NCI-H1092 treated with DMSO at 0.1 percent for 48 hours (cell line): ENCODE measurements at places on chromosomes 13 and 19.
A peak's percentile ranks its signal among the peaks of the same experiment; 100 is the strongest.

DNA sequence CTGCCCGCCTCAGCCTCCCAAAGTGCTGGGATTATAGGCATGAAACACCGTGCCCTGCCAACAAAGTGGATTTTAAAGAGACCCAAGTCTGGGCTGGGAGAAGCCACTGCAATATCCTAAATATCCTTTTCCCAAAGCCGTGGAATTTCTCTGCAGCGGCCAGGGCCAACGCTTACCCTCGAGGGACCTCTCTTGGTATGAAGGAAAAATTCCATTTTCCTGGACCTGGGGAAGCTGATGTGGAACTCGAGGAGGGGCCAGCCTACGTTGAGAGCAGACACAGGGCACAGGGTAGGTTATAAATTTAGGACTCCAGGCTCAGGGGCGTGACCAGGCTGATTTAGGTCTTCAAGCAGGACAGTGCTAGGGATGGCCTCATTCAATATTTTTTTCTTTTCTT, 17.7 kb upstream of the UPF1 start:
- no peak for DNase-seq

DNA sequence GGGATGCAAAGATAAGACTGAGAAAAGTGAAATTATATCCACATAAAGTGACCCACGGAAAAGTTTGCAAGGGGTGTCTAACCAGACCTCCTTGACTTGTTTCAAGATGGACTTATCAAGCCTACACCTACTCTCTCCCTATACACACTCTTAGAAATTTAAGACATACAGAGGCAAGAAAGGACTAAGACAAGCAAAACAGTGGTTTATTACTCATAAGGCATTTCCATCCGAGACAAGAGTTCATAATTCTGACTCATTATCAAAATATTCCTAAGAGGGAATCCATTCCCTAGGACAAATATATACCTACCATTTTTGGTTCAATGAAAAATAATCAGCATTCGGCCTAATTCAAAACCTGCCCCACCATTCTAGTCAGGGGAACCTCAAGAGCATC, 232.6 kb upstream of the GPC6 start:
- no peak for DNase-seq

- no peak for DNase-seq
Observed at GRCh38 chr13:48579165-48579918, 46.5 kb upstream of the RCBTB2 start.

DNA sequence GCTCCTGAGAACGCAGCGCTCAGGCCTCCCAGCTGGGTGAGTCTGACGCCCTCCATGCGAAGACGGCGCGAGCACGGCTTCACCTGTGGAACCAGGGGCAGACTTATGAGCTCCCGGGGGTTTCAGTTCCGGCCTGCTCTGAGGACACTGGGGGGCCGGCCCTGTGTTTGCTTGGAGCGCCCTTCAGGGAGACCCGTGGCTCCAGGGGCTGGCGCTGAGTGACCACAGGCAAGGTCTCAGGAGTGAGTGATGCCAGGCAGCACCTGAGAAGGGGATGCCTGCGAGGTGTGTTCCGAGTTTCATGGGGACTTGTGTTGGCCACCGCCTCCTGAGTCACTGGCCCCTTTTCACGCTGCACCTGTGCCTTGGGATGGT, 4.5 kb downstream of the MCF2L start:
- DNase-seq: no peak

DNA sequence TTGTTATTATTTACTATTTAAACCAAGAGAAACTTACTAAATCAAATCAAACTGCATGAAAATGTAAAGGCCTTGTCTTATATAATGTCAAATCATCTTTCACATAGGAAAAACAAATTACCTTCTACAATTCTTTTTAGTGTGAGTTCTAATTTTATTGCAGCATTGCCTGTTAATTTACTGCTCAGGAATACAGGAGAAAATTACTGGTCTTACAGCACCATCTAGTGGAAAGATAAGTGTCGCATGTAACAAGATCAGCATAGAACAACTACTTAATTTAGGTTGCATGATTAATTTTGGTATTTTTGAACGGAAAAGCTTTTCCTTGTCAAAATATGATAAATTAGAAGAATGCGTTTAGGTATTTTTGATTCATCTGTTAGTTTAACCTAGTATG, 502.7 kb downstream of the UQCRFS1 start:
- peak; percentile 63 for DNase-seq

DNA sequence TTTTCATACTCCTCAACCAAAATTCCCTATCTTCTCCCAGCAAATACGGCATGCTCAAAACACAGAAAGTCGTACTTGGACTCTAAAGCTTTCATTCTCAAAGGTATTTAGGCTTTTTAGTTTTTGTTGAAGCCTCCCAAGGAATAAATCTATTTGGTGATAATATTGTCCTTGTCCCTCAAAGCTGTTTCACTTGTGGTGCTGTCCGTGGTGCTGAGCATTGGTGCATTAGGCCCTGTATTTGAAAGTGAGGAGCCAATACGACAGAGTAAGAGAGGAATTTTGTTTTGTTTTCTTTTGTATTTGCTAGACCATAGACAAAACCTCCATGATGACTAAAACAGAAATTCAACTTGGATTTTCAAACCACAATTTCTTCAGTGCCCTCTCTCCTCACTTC, 3.2 kb upstream of the LGALS13 start:
- no peak for DNase-seq

- no peak for DNase-seq
Observed at GRCh38 chr13:57136093-57136492, 4.6 kb upstream of the PRR20A start.

DNA sequence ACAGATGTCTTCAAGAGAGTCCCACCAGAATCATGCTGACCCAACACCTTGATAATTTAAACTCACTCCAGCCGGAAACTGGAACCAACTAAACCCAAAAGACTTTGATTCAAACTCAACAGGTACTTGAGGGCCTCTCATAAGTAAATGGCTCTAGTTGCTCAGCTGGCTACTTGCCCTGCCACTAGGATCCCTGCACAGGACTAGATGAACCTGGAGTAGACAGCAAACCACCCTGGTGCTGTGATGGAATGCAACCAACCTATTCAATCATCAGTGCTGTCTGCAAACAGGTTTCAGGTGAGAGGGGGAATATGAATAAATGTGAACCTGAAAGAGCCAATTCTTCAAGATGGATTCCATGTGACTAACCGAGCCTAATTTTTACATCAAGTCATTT, 216.3 kb downstream of the KATNAL1 start:
- no peak for DNase-seq

DNA sequence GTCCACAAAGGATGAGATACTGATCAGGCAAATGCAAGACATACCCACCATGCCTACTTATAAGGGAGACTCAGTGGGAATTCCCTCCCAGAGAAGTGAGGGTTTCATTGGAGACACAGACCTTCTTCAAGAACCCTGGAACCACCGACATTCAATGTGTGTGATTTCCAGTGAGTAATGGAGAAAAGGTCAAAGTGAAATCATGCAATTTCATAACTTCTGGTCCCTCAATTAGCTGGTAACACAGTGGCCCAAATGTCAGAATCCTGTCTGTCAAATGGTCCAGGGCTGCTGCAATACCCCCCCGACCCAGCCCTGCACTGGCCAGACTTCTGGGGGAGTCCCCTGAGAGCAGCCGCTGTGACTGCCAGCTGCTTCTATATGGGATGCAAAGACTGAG, 4.7 kb upstream of the METTL21C start:
- no peak for DNase-seq

DNA sequence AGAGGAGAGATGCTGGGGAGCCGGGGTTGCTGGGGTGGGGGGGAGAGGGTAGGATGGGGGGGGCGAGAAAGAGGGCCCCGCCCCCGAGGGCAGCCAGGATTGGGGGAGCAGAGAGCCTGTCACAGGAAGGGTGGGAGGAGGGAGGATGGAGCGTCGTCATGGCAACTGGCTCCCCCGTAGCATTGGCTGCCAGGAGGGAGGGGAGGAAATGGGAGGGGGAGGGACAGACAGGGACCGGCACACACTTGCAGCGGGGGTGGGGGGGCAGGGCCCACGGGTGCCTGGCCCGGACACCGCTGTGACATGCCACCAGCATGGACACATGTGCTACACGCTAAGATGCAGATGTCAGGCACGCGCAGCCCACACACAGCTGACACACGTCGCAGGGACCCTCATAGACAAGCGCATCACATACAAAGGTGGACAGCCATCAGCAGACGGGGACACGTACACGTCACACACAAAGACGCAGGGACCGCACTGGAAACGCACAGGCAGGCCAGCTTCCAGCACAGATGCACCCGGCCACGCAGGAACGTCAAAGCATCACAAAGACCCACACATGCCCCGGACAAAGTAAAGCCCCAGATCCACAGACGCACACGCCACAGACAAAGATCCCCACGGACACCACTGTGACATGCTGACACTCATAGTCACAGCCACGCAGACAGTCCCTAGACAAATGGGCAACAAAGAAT, at the start of gene LMTK3:
Gene LMTK3 (minus strand): TSS at position 36 of the 704 bp plus-strand sequence. CDS start 259 bp downstream, outside the sequence.
- DNase-seq: peak; percentile 12

GRCh38 chr13:92864584-92865284, 361.9 kb upstream of the GPC6 start:
- peak; percentile 49 for DNase-seq

GRCh38 chr19:4057931-4058692, 8.6 kb downstream of the ZBTB7A start:
- no peak for DNase-seq

DNA sequence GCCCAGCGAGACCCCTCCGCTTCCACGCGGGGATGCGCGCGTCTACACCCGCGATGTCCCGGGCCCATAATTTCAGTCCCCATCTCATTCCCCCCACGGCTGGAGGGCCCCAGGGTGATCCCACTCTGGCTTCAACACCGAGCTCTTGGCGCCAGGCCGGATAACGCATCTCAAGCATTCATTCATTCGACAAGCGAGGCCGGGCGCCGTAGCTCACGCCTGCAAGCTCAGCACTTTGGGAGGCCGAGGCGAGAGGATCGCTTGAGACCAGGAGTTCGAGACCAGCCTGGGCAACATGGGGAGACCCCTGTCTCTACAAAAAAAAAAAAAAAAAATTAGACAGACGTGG, 5.9 kb downstream of the ANGPTL6 start:
- no peak for DNase-seq

- no peak for DNase-seq
Observed at GRCh38 chr13:51237887-51238286, 15.7 kb downstream of the FAM124A start.
